ENCODE measurements at places on chromosomes 2 and 18. TPM values are rescaled to one million over a fixed set of nuclear protein-coding genes. Genes with fewer than 3 reads are reported as not detected.

Gene NCK2
- polyA plus RNA-seq = 52.0 TPM

Gene COL4A3
- 0.15 TPM for polyA plus RNA-seq

Gene SIX3
- polyA plus RNA-seq = 30.9 TPM

Gene DYNC1I2
- 154 TPM for polyA plus RNA-seq

Gene DNAH7
- 0.75 TPM for polyA plus RNA-seq

Gene MROH2A
- polyA plus RNA-seq = not detected

Gene ITGB6
- polyA plus RNA-seq = not detected

Gene CPO
- polyA plus RNA-seq = not detected

Gene FAM237A
- not detected for polyA plus RNA-seq

Gene KCNE4
- polyA plus RNA-seq = 3.6 TPM

Gene TMEM169
- 8.2 TPM for polyA plus RNA-seq

Gene UBR3
- polyA plus RNA-seq = 9.7 TPM

Gene SP3
- 21.2 TPM for polyA plus RNA-seq

Gene DNAJC27
- 4.0 TPM for polyA plus RNA-seq

Gene CNPPD1
- polyA plus RNA-seq = 68.9 TPM

Gene CAPN14
- polyA plus RNA-seq = not detected

Gene MSH2
- polyA plus RNA-seq = 28.2 TPM

Gene G6PC2
- polyA plus RNA-seq = not detected

Gene MCFD2
- 24.4 TPM for polyA plus RNA-seq

Gene ACVR1C
- 0.34 TPM for polyA plus RNA-seq

Gene SP9
- polyA plus RNA-seq = 0.61 TPM

Gene SF3B1
- polyA plus RNA-seq = 71.0 TPM

Gene EFR3B
- 23.8 TPM for polyA plus RNA-seq

Gene AAMP
- polyA plus RNA-seq = 115 TPM

Gene ABCA12
- polyA plus RNA-seq = not detected

Gene UGT1A5
- not detected for polyA plus RNA-seq

Gene CDK15
- polyA plus RNA-seq = not detected

Gene UGT1A9
- polyA plus RNA-seq = not detected

Gene TLX2
- polyA plus RNA-seq = 0.20 TPM

Gene UGT1A7
- polyA plus RNA-seq = not detected

Gene DYSF
- polyA plus RNA-seq = 41.9 TPM

Gene NGEF
- polyA plus RNA-seq = 33.4 TPM

Gene NEUROD1
- polyA plus RNA-seq = 3.3 TPM

Gene C2orf15
- 10.7 TPM for polyA plus RNA-seq

Gene SERPINB10
- polyA plus RNA-seq = not detected

Gene RTTN
- polyA plus RNA-seq = 5.9 TPM

Gene RTP5
- 5.2 TPM for polyA plus RNA-seq

Gene PTPRN
- 145 TPM for polyA plus RNA-seq

Gene PHOSPHO2
- 2.9 TPM for polyA plus RNA-seq

Gene SCN1A
- 1.0 TPM for polyA plus RNA-seq

Gene DLGAP1
- polyA plus RNA-seq = 8.0 TPM

Gene SPP2
- polyA plus RNA-seq = not detected

Gene TBC1D8
- polyA plus RNA-seq = 15.7 TPM

Gene ANKRD62
- polyA plus RNA-seq = not detected

Gene TMEM37
- 1.9 TPM for polyA plus RNA-seq

Gene KIF1A
- 574 TPM for polyA plus RNA-seq

Gene FOXI3
- polyA plus RNA-seq = 0.29 TPM

Gene CYRIA
- 5.7 TPM for polyA plus RNA-seq

Gene DNMT3A
- polyA plus RNA-seq = 27.7 TPM

Gene DQX1
- not detected for polyA plus RNA-seq

Gene DSG4
- polyA plus RNA-seq = not detected

Gene INPP5D
- 3.7 TPM for polyA plus RNA-seq

Gene ITM2C
- 519 TPM for polyA plus RNA-seq
